ENCODE measurements at places on chromosomes 1 and 21.

DNA sequence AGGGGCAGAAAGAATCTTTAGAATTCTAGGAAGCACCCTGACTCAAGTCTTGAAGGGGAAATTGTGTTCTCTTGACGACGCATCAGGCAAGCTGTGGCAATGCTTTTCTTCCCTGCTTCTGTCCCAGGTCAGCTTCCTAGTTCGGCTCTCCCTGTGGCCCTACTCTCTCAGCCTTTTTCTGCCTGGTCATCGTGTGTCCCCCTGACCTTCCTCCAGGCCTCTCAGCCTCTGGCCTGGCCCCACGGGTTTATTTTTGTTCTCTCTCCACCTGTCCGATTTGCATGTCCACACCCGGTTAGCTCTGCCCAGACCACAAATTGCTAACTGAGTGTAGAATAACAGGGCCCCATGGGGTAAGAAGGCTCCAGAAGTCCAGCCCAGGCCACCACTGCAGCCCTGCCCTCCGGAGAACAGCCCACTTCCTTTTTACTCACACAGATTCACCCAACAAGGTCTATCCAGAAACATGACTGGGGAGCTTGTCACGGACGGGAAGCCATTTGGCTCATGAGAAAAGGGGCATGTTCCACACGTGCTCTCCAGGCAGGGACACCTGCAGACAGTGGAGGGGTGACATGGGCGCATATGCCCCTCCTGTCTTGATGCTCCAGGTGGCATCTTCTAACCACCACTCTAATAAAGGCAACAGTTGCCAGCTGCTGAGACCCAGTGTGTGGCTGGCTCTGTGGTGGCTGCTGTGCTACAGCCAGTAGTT, 9.8 kb downstream of the KCNN3 start:
- DNase-seq: no peak

DNA sequence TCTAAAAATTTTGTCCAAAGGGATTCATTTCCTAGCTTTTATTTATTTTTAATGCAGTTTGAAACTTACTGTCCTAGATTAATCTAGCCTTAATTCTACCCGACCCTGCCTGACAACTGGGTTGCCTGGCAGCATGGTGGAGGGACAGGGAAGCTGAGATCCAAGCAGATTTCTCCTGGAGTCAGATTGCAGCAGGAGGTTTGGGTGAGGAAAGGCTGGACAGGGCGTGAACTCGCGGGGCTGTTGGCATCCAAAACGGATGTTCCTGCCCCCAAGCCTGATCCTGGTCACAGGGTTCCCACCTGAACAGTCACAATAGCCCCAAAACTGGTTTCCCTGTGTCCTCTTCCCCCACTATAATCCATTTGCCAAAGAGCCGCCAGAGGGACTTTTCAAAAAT, 23.2 kb downstream of the TCEA3 start:
- no peak for DNase-seq

GRCh38 chr1:196317535-196318522, 290.4 kb downstream of the KCNT2 start:
- no peak for DNase-seq

DNA sequence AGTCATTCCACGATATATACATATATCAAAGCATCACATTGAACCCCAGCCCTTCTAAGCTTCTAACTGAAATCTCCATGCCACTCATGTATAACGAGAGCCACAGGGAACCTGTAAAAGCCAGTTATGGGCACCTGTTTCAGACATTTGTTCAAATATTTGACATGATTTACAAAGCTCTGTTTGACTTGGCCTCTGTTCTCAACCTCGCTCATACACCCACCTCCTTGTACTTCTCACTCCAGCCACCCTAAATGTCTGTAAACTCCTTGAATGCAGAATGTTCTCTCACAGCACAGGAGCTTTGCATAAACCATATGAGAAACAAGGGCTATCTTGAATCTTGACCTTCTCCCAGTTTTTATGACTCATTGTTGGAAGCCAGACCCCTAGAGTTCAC, 36.9 kb upstream of the CD2 start:
- DNase-seq: no peak

DNA sequence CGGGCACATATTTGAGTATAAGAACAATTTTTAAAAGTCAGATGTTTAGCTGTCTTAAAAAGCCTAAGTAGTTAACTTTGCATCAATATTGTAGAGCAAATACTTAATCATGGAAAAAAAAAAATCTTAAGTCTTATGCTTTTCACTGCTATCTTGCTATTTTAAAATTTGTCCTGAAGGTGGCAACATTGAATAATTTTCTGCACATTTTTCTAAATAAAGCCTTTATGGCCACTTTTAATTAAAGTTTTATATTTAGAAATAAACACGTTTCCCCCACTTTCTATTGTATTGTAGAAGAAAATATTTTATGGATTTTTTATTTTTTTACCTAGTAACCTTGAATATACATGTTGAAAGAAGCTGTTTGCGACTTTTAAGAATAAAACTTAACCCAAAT, 198.8 kb downstream of the AMY1C start:
- DNase-seq: no peak

DNA sequence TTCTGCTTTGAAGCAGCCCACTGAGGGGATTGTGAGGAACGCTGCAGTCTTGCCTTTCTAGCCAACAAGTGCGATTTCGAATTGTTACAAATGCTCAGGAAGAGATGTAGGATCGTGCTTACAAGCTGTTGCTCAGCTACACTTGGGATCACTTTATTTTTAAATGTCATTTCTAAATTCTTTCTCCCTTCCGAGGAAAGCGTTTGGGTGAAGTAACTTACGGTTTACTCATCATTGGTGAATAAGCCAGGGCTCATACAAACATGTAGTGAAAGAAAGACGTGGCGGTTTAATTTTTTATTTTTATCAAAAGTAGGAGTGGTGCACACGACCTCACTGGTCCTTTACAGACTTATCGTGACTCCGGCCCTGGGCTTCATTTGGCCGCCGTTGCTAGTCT, 386.6 kb downstream of the KIF26B start:
- no peak for DNase-seq

DNA sequence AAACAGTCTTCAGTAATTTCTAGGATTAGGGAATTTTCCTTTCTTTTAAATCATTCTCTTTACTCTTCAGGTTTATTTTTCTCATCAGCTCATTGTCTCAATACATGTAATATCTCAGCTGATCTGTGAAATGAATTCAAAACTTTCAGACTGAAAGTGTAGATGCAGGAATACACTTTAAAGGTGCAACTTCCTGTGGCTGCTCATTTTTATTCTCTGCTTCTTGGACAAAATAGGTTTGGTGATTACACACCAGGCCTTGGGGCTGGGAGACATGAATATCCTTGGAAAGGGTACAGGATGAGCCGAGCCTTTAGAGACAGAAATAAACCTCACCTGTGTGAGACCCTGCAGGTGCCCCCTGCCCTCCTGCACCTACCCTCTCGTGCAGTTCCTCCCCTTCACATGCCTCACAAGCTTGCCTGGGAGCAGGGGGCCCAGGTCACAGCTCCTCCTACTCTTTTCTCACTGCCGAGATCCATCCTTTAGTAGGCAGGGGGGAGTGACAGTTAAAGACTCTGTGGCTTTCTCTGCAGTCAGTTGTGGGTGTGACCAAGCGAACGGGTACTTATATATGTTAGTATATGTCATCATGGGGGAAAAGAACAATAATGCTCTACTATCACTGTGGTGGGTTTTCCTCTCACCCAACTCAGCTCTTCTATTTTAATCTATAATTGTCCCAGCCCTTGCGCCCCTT, 23.6 kb downstream of the XCL2 start:
- DNase-seq: peak; percentile 85

DNA sequence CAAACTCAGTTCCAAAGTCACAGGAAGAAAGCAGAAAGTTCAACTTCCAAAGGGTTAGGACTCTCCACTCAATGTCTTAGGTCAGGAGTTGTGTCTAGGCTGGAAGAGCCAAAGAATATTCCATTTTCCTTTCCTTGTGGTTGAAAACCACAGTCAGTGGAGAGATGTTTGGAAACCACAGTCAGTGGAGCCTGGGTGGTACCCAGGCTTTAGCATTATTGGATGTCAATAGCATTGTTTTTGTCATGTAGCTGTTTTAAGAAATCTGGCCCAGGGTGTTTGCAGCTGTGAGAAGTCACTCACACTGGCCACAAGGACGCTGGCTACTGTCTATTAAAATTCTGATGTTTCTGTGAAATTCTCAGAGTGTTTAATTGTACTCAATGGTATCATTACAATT, 11.7 kb downstream of the ATF3 start:
- no peak for DNase-seq

DNA sequence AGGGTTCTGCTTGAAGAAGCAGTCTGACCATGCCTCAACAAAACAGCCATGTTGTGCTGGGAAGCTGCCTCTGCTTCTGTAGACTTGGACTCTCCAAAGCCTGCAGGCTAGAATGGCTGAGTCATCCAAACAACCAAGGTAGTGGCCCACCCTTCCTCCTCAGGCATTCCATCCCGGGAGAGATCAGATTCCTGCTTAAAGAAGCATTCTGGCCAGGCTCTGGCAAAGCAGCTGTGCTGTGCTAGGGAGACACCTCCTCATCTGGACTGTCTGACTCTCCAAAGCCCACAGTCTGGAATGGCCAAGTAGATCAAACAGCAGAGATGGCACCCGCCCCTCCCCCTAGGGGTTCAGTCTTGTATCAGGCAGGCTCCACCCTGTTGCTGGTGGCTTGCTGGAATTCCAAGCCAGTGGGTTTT, 38.3 kb upstream of the F3 start:
- no peak for DNase-seq

All from immature natural killer cell (primary cell).